ENCODE measurements at places on chromosomes 5 and 9. TPM values are rescaled to one million over a fixed set of nuclear protein-coding genes. Genes with fewer than 3 reads are reported as not detected.

PLGRKT gene
- 35.7 TPM for total RNA-seq

SPEF2 gene
- 9.1 TPM for total RNA-seq

DNA sequence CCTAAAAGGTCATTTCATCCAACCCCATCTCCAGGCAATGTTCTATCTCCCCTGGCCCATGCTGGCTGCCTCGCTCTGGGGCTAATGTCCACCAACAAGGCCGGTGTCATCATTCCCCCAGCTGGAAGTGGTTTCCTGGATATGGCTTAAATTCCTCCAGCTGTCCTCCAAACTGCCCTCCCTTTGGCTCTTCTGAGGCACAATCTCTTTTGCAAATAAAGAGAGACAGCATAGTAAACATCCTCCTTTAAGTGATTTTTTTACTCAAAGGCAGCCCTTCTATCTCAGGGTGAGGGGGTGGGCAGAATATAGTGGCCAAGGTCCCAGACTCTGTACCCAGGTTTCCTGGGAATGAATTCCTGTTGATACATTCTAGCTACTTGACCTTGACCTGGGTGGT is 117.4 kb upstream of the PANK3 start:
- DNase-seq: no peak

GRCh38 chr5:113984928-113985327 is 376.9 kb upstream of the KCNN2 start:
- no peak for DNase-seq

CBY3 gene
- 0.35 TPM for total RNA-seq

DNA sequence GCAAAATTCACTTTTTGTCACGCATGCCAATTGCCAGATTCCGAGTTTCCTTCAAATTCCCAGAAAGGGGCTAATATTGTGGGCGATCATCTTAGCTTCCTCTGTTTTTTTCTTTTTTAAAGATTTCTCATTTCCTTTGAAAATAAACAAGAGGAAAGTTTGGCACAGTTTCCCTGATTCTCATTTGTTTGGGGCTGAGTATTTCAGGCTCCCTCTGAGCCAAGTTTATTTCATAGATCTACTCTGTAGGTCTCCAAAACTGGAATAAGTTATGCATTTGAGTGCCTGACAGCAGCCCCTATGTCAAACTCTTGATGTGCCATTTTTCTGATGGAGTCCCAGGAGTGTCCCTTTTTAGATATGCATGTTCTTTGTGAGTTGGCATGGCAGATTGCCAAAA is 1297.2 kb upstream of the WWC1 start:
- DNase-seq: no peak

GRCh38 chr5:169631360-169631759 is 5.7 kb upstream of the DOCK2 start:
- DNase-seq: no peak

DNA sequence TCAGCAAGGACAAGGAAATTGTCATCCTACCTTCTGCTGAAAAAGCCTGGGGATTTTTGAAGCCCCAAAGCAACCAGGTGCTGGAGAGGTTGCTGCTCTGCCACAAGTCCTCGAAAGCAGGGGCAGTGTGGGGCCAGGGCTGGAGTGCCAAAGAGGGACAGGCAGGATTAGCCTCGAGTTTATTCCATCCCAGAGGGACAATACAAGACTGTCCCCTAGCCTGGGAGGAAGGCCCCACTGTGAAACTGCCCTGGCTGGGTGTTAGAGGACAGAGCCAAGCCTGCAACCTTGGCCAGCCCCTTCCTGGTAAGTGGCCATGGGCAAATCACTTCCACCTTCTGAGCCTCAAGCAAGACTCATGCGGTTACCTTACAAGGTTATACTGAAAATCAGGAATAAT is 55.1 kb downstream of the WHRN start:
- DNase-seq: no peak

GRCh38 chr5:2277886-2278285 is 395.2 kb upstream of the IRX4 start:
- DNase-seq: no peak

FABP6 gene
- not detected for total RNA-seq

DNA sequence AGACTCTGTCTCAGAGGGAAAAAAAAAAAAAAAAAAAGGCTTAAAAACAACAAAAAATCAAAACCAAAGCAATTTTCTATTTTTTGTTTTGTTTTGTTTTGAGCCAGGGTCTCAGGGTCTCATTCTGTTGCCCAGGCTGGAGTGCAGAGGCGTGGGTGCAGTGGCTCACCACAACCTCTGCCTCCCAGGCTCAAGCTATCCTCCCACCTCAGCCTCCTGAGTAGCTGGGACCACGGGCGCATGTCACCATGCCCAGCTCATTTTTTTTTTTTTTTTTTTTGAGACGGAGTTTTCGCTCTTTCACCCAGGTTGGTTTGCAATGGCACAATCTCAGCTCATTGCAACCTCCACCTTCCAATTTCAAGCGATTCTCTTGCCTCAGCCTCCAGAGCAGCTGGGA is 5.7 kb downstream of the STK10 start:
- DNase-seq: no peak

All from activated CD4-positive, alpha-beta T cell treated with anti-CD3 and anti-CD28 coated beads, Interleukin-2, amount 10 ng/mL, durations not matched to agents 7 days and 5 days (primary cell).